ENCODE measurements at places on chromosomes 7 and 10.
A peak's percentile ranks its signal among the peaks of the same experiment; 100 is the strongest.

GRCh38 chr7:149196705-149197171 lies 1.4 kb downstream of the ZNF282 start:
- no peak for DNase-seq

GRCh38 chr7:78576236-78576635 lies 777.7 kb downstream of the PHTF2 start:
- DNase-seq, result no peak

DNA sequence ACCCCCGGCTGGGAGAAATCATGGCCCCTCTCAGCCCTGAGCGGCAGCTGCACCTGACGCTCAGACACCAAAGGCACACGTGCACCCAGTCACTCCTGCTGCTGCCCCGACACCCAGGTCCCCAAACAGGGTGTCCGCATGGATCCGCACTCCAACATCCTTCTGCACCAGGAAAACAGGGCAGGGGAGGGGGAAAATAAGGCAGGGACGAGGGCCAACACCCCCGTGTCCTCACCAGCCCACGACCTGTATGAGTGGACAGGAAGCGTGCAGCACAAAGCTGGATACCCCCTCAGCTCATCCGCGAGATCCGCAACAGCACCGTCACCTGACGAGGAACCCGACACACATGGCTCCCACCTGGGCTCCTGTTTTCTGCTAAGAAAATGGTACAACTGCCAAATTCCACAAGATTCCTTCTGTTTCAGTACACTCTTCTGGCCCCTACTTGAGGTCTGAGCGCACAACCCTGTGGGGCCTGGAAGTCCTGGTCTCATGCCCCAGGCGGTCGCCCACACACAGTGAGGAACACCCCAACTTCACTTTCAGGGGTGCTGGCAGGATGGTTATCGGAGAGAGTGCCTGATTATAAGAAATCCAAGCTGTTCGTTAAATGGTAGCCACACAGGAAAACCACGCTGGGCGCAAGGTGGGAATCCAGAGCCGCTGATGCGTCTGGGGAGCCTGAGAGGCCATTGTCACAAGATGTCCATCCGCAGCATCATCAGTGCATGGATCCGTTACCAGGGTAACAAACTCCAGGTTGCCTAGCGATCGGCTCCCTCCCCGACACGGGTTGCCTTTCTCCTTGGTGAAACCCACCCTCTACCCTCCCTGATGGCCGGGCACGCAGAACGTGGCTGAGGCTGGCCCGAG lies 63.6 kb downstream of the ZRANB1 start:
- DNase-seq, result peak; percentile 59

DNA sequence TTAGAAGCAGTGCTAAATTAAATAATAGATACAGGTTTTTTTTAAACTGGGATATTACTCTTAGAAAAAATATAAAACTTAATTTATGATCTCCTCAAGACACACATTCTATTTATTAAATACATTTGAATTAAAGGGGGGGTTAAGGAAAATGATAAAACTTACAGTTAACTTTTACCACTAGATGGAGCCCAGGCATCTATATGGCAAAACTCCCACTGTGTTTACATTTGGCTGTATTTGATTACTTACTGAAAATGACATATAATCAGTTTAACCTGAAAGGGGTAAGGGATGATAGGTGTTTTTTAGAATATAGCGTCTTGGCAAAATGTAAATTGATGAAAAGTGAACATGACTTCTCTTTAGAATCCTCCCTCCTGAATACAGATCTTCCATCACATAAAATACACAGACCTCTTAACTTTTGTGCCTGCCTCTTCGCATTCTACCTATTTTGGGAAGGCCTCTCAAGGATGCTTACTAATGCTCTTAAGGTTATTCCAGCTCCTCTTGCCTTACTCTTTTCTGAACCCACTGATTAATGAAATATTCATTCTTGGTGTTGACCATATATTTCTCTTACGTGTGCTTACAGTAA lies 235.7 kb downstream of the AGMO start:
- peak; percentile 30 for DNase-seq

DNA sequence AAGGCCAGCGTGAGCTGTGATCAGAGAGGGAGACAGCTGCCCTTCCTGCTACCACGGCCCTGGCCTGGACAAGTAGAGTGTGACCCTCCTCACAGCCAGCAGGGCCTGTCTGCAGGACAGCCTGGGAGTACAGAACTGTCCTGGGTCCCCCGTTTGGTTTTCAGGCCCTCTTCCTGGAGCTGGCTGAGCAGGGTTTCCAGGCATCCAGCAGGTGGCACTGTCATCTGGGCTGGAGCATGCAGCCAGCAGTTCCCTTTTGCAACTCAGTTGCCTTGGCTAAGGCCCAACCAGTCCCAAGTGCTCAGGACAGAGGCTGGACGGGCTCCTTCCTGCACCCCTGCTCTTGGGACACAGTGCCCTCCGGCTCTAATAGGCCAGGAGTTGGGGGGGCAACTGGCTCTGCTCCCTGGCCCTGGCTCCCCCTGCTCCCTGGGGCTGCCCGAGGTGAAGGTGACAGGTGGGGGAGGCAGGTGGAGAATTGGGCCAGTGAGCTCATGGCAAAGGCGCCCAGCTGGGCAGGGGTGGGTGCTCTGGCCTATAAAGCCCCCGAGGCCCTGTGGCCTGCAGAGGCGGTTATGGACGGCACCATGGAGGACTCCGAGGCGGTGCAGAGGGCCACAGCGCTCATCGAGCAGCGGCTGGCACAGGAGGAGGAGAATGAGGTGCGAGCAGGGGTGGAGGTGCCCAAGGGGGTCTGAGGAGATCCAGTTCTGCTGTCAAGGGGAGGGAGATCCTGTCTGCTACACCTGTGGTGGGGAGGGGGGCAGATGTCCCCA lies at the start of gene ANKRD2:
Gene ANKRD2 (plus strand): TSS at position 566 of the 776 bp plus-strand sequence. CDS start 10 bp downstream, at position 576.
- peak; percentile 93 for DNase-seq

GRCh38 chr7:142200206-142200605 lies 57.7 kb downstream of the PRSS58 start:
- no peak for DNase-seq

DNA sequence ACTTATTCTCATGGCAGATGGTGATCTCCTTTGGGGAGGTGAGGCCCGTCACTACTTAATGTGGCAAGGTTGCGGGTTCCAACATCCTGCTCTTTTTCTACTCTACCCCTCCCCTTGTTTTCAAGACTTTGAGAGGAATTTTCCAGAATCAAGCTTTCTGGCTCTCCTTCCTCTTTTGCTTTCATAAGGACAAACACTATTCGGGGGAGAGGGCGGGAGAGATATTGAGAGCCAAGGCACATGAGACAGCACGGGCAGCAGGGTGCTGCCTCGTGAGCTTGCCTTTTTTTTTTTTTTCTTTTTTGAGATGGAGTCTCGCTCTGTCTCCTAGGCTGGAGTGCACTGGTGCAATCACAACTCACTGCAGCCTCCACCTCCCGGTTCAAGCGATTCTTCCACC lies 6.9 kb upstream of the PFKFB3 start:
- no peak for DNase-seq

- no peak for DNase-seq
These were observed 7.0 kb downstream of the NPC1L1 start for GRCh38 chr7:44534087-44534486.

DNA sequence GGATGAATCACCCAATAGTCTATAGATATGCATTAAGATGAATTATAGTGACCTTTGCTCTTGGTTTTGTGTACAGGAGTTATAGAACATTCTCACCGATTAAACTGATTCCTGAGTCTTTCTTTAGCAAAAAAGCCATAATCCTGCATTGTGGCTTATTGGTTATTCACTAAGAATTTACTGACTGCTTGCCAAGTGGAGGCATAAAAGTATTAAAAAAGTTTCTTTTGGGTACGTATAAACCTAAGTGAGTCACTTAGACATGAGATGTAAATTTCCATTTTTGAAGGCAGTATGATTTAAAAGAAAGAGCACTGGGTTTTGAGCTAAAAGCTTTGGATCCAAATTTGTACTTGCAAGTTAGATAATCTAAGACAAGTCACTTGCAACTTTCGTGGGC lies 100.7 kb downstream of the CDK6 start:
- DNase-seq, result no peak

Data from Ammon's horn (tissue), 1 donor.